Diencephalon (tissue), 1 donor: ENCODE measurements at places on chromosomes 4 and X. TPM values are rescaled to one million over a fixed set of nuclear protein-coding genes. Genes with fewer than 3 reads are reported as not detected.

Gene PTCHD1
- 11.5 TPM for total RNA-seq

Gene MXRA5
- 3.9 TPM for total RNA-seq

Gene HSFX1
- 2.3 TPM for total RNA-seq

Gene TLL1
- total RNA-seq, result 4.6 TPM

Gene ZMAT1
- 8.5 TPM for total RNA-seq

Gene SSX7
- not detected for total RNA-seq
